ENCODE measurements at places on chromosomes 16 and 17. TPM values are rescaled to one million over a fixed set of nuclear protein-coding genes. Genes with fewer than 3 reads are reported as not detected.

CEP295NL gene
- total RNA-seq: 1.0 TPM

MEIOB gene
- 2.2 TPM for total RNA-seq

RNF112 gene
- total RNA-seq: 0.42 TPM

TBC1D3 gene
- total RNA-seq: not detected

JMJD8 gene
- total RNA-seq: 21.2 TPM

ODAD4 gene
- total RNA-seq: 1.0 TPM

CCL16 gene
- total RNA-seq: 0.65 TPM

SPATA32 gene
- not detected for total RNA-seq

Data from liver (tissue), 10 donors.